Trophoblast cell (in vitro differentiated cells and primary cell): ENCODE measurements at places on chromosomes 1 and 21.
A peak's percentile ranks its signal among the peaks of the same experiment; 100 is the strongest.

- DNase-seq = peak; percentile 60
These were observed 79.7 kb upstream of the SLC2A1 start for GRCh38 chr1:43038232-43038935.

DNA sequence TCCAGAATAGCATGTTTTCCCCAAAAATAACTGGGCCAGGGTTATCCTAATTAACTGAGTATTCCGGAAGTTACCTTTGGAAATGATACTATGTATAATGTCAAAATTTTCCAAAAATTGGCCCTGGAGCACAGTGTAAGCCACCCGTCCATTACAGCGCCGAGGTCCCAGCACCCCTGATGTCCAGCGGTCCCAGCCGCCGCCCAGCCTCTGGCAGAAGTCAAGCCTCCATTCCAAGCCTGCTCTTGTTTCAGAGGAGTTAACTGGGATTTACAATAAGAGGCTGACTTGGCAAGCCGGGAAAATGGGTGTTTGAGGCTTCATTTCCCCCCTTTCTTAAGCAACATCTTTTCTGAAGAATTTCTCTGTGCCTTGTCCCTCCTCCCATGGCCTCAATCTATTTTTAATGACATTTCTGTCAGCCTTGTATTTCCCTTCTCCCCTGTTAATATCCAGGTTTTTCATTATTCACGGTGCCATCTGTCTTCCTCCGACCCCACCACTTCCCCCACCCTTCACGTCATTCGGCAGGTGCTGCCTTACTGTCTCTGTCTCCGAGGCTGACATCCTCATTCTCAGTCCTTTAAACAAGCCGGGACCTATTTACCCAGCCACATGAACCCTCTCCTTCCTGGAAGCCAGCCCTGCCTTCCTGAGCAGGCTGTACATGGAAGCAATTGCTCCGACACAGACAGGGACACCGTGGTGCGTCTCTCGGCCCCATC is 490.9 kb downstream of the NPHP4 start:
- DNase-seq = no peak

DNA sequence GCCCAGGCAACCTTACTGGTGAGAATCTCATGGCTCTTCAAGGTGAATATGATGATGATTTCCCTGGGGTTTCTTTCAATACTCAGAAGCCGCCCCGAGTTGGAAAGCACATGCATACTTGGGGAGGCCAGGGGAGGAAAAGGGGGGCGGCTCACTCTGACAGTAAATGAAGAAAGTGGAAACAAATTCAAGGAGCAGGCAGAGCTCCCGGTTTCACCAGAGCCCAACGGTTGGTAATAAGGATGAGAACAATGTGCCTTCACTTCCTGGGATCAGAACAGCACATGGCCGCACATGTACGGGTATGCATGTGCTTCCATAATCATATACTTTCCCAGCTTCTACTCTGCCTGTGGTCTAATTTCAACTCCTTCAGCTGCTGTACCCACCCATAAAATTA is 3.8 kb upstream of the ARHGEF2 start:
- no peak for DNase-seq

GRCh38 chr1:241603731-241604245 is 36.4 kb downstream of the CHML start:
- no peak for DNase-seq

GRCh38 chr1:234730475-234730769 is 120.4 kb upstream of the IRF2BP2 start:
- no peak for DNase-seq

DNA sequence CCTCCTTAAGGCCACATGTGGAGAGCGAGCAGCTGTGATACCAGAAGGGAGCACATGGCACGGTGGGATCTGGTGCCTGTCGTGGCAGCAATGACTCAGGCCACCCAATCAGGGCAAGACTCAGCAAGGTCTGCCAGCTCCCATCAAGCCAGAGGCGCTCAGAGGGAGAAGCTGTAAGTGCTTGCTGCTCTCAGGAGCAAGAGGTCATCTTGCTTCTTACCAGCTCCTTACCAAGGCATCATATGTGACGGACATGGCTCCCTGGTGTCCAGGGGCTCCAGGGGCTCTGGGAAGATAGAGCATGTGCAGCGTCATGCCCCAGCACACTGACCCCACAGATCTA is 72.9 kb downstream of the ITPKB start:
- DNase-seq = no peak

GRCh38 chr21:46650476-46651098 is 15.1 kb downstream of the PRMT2 start:
- DNase-seq = no peak

DNA sequence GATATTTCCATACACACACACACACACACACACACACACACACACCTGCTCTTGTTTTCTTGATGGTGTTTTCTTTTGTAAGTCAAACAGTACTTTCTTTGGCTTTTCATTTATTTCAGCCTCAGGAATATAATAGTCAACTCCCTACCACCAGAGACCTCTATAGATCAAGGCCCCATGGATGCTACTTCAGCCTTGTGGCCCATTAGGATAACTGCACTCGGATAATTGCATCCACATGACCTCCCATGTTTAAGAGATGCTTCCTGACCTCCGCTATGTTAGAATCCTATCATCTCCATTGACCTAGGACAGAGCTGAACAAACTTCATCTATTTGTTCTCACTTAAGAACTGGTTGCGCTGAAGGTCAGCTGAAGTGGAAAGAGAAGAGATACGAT is 1094.0 kb upstream of the B3GALT2 start:
- no peak for DNase-seq

GRCh38 chr1:24505816-24506215 is 3.2 kb downstream of the RCAN3 start:
- no peak for DNase-seq

- no peak for DNase-seq
These were observed 508.0 kb downstream of the OMA1 start for GRCh38 chr1:58038574-58038973.

DNA sequence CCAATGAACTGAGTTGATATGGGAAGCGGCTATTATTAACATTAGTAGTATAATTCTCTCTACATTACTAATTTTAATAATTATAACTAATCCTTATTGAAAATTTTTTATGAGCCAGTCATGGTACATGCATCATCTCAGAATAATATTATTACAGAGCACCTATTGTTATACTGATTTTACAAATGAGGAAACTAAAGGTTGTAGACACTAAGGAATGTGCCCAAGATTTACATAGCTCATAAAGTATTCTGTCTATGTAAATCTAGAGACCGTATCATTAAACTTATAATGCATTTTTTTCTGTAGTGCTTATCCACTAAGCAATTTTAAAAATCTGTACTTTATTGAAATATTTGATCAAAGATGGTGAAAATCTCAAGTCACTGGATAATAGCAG is 825.9 kb downstream of the PLA2G4A start:
- DNase-seq = peak; percentile 26

GRCh38 chr1:200896531-200897196 is 2.0 kb downstream of the INAVA start:
- peak; percentile 91 for DNase-seq

DNA sequence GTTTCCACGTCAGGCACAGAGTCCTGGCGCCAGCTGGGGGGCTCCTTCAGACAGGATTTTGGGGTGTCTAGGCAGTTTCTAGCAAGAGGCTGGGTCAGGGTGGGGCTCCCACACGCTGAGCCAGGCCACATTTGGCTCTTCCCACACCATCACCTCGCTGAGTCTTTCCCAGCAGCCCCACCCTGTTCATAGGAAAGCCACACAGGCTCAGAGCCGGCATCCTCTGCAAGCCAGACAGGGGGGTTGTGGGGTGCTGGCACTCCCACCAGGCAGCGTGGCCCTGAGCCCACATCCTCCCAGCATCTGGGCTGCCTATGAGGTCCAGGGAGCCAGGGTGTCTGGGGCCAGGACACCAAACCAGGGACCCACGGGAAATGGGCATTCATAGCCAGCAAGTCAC is 2.8 kb upstream of the GPR153 start:
- DNase-seq = no peak

DNA sequence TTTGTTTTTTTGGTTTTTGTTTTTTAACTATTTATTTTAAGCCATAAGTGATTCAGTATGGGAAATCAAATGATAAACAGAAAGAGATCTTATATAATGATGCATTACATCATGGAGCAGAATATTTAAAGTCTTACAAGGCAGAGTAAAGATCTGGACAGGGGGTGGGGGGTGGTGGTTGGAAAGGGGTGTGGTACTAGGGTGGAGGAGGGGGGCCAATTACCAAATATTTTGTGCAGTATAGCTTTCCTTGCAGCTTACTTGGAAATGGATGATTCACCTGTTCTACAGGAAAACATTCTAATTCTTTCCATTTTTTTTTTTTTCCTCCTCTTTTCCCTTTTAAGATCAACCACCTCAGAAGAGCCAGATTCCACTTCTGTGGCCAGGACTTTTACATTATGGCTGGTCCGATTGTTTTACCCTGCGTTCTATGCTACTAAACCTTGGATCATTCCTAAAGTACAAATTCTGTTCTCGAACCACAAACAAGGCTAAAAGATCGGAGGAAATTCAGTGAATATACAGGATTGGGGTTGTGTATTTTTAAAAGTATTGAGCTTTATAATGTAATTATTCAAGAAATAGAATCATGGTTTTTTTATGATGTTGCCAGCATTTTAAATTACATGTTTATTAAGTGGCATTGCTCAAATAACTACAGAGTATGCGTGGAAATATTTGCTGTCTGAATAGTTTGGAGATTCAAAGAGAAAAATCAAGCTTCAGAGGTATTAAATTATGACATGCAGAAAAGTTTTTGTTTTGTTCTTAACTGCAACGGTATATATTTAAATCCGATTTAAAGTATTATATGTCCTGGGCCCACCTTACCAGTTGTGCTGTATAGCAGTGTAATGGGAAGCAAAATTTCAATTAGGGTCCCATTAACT is 859.5 kb downstream of the USP25 start:
- DNase-seq = no peak

- DNase-seq = no peak
These were observed 5.1 kb upstream of the ETV3L start for GRCh38 chr1:157104598-157105293.

DNA sequence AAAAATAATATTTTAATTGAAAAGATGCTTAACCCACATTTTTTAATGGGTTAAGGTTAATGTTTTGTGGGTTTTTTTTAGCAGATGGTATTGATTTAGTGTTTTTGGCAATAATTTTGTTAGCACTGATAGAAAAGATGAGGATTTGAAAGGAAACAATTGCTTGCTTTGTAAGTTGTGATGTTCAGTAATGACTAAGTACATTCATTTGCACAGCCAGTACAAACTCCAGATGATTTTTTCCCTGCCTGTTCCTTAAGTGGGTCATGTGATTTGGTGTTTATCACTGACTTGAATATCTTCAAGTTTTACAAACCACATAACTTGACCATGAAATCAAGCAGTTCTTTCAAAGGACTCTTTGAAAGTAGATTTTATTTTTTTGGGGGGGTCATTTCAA is 15.0 kb downstream of the DISP1 start:
- no peak for DNase-seq

GRCh38 chr1:157176591-157177121 is 38.5 kb upstream of the ETV3 start:
- DNase-seq = no peak

DNA sequence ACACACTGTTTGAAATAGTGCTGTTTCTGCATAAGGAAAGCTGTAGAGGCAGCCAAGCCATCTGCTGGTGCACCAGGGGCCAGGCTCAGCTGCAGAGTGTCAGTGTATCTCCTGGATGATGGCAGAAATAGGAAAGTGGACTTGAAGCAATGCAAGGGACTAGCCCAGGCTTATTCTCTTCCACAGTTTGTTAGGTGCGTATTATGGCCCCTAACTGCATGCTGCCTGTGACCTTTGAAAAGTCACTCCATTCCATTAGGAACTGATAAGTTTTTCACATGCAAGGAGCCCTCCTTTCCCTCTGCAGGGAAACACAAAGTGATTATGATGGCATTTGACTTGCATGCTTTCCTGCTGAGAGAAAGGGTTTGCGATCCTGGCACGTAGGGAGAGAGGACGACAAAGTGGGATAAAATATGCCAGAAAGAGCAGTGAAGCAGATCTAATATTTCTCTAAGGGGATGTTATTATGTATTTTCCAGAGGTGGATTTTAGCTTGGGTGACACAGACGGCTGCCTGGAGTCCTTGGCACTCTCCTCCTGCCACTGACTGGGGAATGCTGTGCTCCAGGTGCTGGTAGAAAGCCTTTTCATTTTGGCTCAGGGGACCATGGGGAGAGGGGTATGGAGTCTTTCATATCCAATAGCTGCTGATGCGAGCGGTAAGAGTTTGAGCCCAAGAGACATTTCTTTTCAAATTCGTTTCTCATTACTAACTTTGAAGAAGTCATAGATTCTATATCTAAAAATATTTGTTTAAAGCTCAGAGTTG is 402.1 kb upstream of the B3GALT2 start:
- DNase-seq = peak; percentile 3

DNA sequence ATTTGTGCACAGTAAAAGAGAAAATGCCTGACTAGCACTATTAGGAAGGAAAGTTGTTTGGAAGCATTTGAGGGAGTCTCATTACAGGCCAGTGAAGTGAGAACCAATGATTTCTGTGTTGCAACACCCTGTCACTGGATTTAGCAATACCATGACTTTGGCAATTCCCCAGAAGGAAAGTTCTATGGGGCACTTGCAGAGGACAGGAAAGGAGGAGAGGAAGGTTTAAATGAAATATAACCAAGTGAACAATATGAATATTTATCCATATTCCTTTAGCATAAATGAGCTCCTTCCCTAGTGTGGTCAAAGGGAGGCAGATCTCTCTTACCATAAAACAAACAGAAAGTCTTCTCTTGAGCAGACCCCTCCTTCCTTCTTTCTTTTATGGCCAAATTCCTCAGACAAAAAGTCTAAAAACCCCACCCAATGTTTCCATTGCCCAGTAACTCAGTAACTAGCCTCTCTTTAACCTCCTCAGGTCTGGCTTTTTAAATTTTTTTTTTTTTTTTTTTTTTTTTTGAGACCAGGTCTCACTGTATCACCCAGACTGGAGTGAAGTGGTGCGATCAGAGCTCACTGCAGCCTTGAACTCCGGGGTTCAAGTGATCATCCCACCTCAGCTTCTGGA is 5.5 kb downstream of the TLR5 start:
- peak; percentile 18 for DNase-seq

GRCh38 chr1:239322369-239322768 is 64.0 kb upstream of the CHRM3 start:
- DNase-seq = no peak

GRCh38 chr1:17475752-17476151 is 36.3 kb upstream of the RCC2 start:
- DNase-seq = peak; percentile 98
